Immature natural killer cell (primary cell): ENCODE measurements at places on chromosomes 7 and 10. TPM values are rescaled to one million over a fixed set of nuclear protein-coding genes. Genes with fewer than 3 reads are reported as not detected.

The CTAGE4 gene
- not detected for polyA plus RNA-seq

The SPOCK2 gene
- polyA plus RNA-seq = 86.0 TPM

DNA sequence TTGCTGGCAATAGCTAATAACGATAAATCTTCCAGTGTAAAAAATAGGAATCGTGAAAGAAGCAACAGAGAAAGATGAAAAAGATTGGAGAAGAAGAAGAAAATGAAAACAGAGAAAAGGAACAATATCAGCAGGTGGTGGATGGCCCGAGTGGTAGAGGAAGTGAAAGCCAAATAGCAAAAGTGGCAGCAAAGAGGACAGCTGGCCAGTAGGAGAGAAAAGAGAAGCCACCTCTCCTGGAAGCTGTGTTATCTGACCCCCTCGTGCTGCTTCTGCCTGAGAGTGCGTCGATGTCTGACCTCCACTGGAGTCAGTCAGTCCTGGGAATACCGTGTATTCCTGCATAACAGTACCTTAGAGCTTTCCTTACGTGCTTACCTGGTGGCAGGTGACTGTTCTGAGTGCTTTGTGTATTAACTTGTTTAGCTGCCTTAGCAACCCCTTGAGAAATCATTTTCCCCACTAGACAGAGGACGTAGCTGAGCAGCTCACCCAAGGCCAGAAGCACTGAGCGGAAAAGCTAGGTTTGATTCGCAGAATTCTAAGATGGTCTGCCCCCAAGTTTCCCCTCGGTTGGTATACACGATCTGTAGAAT, 88.3 kb downstream of the CHN2 start:
- no peak overlapping the region for H3K27ac ChIP-seq
- DNase-seq = no peak
- H3K27me3 ChIP-seq = peaks cover 7% of the 10 kb centered on the region
- peaks cover 31% of the 10 kb centered on the region for H3K4me1 ChIP-seq
- no peaks in the 10 kb centered on the region for H3K36me3 ChIP-seq
- no peak overlapping the region for H3K4me3 ChIP-seq

- H3K4me1 ChIP-seq = no peaks in the 10 kb centered on the region
- DNase-seq = no peak
- peaks cover 30% of the 10 kb centered on the region for H3K36me3 ChIP-seq
- H3K27me3 ChIP-seq = peaks cover 2% of the 10 kb centered on the region
Observed at GRCh38 chr10:35025916-35026315, 64.2 kb downstream of the CUL2 start.

GRCh38 chr10:8150401-8150905, 96.0 kb downstream of the GATA3 start:
- no peak overlapping the region for H3K27ac ChIP-seq
- no peak for DNase-seq
- H3K4me1 ChIP-seq = no peaks in the 10 kb centered on the region
- H3K4me3 ChIP-seq = no peak overlapping the region

GRCh38 chr7:158110661-158111048, 477.0 kb downstream of the PTPRN2 start:
- no peak overlapping the region for H3K27ac ChIP-seq
- no peak overlapping the region for H3K4me3 ChIP-seq
- peaks cover 2% of the 10 kb centered on the region for H3K27me3 ChIP-seq

GRCh38 chr10:62652114-62652513, 152.4 kb upstream of the ADO start:
- H3K4me3 ChIP-seq = no peak overlapping the region
- no peaks in the 10 kb centered on the region for H3K27me3 ChIP-seq
- H3K27ac ChIP-seq = no peak overlapping the region
- peaks cover 17% of the 10 kb centered on the region for H3K4me1 ChIP-seq
- no peak for DNase-seq
- no peaks in the 10 kb centered on the region for H3K36me3 ChIP-seq

DNA sequence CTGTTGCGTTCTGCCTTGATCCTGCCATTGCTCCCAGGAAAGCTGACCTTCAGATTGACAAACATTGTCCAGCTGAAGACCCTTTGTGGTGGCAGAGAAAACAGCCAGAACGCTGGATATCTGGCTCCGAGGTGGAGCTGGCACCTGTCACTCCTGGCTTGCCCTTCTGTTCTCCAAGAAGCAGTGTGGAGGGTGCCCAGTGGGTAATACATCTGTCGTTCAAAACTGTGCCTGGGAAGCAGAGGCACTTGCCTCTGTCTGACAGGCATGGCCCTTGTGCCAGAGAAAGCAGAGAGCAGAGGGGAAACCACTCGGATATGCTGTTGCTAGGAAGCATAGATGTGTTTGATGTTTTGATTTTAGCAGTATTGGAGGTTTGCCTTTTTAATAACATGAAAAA, 231.4 kb downstream of the BMPER start:
- no peaks in the 10 kb centered on the region for H3K27me3 ChIP-seq
- H3K4me3 ChIP-seq = no peak overlapping the region
- H3K36me3 ChIP-seq = no peaks in the 10 kb centered on the region
- H3K4me1 ChIP-seq = no peaks in the 10 kb centered on the region
